ENCODE measurements at places on chromosomes 16 and 17.

DNA sequence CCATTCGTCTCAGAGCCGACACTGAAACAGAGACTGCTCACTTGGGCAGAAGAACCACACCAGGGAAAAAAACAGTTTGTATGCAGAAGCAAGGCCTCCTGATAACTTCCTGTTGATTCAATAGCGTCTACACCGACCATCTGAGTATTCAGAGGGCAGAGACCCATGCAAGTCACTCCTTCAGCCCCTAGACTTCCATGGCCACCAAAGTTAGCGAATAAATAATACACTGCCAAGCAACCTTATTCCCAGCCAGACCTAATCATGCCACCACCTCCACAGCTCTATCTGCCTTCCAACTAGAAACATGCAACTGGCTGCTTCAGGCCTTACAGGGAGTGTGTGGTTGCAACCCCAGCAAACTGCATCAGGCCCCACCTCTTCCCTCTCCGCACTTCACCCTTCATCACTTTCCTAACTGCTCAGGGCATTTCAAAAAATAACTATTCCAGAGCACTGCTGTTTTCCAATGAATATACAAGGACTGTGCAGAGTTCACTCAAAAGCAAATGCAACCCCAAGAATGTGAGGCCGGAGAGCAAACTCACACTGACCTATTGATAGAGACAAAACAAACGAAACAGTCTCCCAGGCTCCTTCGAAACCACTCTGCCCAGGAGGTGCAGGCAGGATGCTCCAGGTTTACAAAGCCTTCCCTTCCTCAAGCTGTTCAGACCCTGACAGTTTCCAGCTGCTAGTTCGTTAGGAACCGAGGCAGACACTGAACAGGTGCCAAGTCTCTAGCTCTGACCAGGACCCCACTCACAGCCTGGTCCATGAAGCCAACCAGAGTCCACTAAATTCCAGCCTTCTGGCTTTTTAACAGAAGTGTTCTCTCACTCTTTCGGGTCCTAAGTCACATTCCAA lies 3.6 kb downstream of the USP7 start:
- DNase-seq = no peak

- no peak for DNase-seq
These were observed 3.7 kb upstream of the ABCA9 start for GRCh38 chr17:69064476-69064875.

- DNase-seq = no peak
These were observed 3.6 kb downstream of the ESRP2 start for GRCh38 chr16:68232335-68232734.

GRCh38 chr17:1087381-1088241 lies 90.7 kb downstream of the TIMM22 start:
- no peak for DNase-seq

GRCh38 chr16:86886651-86887050 lies 308.3 kb downstream of the FOXL1 start:
- no peak for DNase-seq

DNA sequence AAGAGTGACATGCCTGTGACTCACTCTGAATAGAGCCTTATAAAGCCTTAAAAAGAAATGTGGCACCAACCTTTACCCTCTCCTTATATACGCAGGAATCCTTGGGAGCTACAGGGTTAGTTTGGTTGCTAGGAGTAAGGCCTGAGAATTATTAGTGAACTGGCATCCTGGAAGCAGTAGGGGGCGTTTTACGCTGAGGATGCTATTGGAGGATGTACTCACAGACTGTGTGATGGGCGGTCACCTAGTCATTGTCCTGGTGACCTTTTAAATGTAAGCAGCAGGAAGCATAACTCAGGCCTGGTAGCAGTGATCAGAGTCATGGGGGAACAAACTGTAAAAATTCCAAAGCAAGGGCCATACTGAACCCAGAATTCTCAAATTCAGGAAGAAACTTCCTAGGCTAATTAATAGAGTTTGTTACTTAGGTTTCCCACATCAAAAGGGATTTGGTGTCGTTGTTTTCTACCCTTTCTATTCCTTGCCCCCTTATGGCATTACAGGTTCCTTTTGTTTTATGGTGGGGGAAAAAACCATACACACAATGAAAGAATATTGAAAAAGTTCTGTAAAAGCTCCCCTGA lies 153.8 kb downstream of the SNX11 start:
- no peak for DNase-seq

- DNase-seq = no peak
These were observed 54.2 kb upstream of the CDR2 start for GRCh38 chr16:22428654-22429053.

GRCh38 chr16:31441956-31442355 lies 633 bp downstream of the ZNF843 start:
- no peak for DNase-seq

GRCh38 chr17:2419486-2419885 lies 18.6 kb upstream of the MNT start:
- no peak for DNase-seq

Measured in CMK (cell line).